ENCODE measurements at places on chromosomes 5 and 9. TPM values are rescaled to one million over a fixed set of nuclear protein-coding genes. Genes with fewer than 3 reads are reported as not detected.

Gene MINAR2
- not detected for total RNA-seq

Gene BARHL1
- not detected for total RNA-seq

Gene FAM221B
- not detected for total RNA-seq

Gene LOX
- total RNA-seq, result 33.4 TPM

Gene GNA14
- total RNA-seq, result 0.26 TPM

Gene PCDHB14
- total RNA-seq, result 0.77 TPM

Gene TRMO
- 16.4 TPM for total RNA-seq

- DNase-seq, result no peak
- H3K4me1 ChIP-seq, result no peaks in the 10 kb centered on the region
- no peak overlapping the region for H3K27ac ChIP-seq
Measured at GRCh38 chr9:127093319-127094020, 29.0 kb downstream of the ANGPTL2 start.

DNA sequence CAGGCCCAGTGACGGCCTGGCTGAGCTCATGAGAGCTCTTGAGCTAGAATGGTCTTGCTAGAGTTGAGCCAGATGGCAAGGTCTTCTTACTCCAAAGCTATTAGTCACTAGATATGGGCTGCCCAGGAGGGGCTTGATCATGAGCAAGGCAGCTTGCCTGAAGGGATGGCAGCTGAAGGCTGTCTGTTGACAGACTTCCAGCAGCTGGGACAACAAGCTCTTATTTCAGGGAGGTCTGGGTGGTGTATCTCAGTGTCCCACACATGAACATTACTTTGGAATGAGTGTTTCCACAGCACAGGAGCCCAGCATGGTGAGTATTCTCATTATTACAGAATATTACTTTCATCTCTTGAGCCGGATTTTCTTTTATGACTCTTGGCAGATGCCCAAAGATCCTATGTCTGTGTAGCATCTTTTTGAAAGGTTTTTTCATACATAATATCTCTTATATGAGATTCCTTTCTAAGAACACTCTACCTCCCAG lies 414.1 kb downstream of the ARHGEF28 start:
- no peaks in the 10 kb centered on the region for H3K36me3 ChIP-seq
- H3K27me3 ChIP-seq, result no peaks in the 10 kb centered on the region
- peak; percentile 96 for DNase-seq
- no peak overlapping the region for H3K4me3 ChIP-seq

GRCh38 chr9:100324594-100325200 lies 28.0 kb downstream of the TEX10 start:
- no peak overlapping the region for H3K4me3 ChIP-seq
- H3K27me3 ChIP-seq, result no peaks in the 10 kb centered on the region
- DNase-seq, result peak; percentile 79
- no peak overlapping the region for H3K27ac ChIP-seq

GRCh38 chr9:75780185-75780584 lies 110.3 kb upstream of the PCSK5 start:
- H3K4me3 ChIP-seq, result no peak overlapping the region
- no peak for DNase-seq
- no peak overlapping the region for H3K27ac ChIP-seq

GRCh38 chr5:170475294-170476000 lies 28.4 kb upstream of the KCNIP1 start:
- H3K4me1 ChIP-seq, result no peaks in the 10 kb centered on the region
- H3K36me3 ChIP-seq, result no peaks in the 10 kb centered on the region
- H3K27ac ChIP-seq, result no peak overlapping the region
- H3K27me3 ChIP-seq, result no peaks in the 10 kb centered on the region
- DNase-seq, result no peak

GRCh38 chr9:136437839-136438547 lies 1.7 kb downstream of the INPP5E start:
- H3K4me1 ChIP-seq, result peaks cover 13% of the 10 kb centered on the region
- peaks cover 23% of the 10 kb centered on the region for H3K36me3 ChIP-seq
- H3K4me3 ChIP-seq, result peak overlapping the region; percentile 83

GRCh38 chr5:32116574-32117313 lies 57.4 kb downstream of the GOLPH3 start:
- H3K36me3 ChIP-seq, result peaks cover 10% of the 10 kb centered on the region
- no peak overlapping the region for H3K27ac ChIP-seq
- H3K4me1 ChIP-seq, result no peaks in the 10 kb centered on the region
- DNase-seq, result peak; percentile 30
- no peaks in the 10 kb centered on the region for H3K27me3 ChIP-seq

GRCh38 chr5:82332064-82332855 lies 54.1 kb upstream of the RPS23 start:
- H3K36me3 ChIP-seq, result no peaks in the 10 kb centered on the region
- no peak overlapping the region for H3K4me3 ChIP-seq
- H3K4me1 ChIP-seq, result peaks cover 19% of the 10 kb centered on the region
- H3K27me3 ChIP-seq, result no peaks in the 10 kb centered on the region
- DNase-seq, result no peak

GRCh38 chr5:117776977-117777376 lies 1202.4 kb upstream of the SEMA6A start:
- H3K4me1 ChIP-seq, result no peaks in the 10 kb centered on the region
- H3K27ac ChIP-seq, result no peak overlapping the region
- DNase-seq, result no peak
- no peaks in the 10 kb centered on the region for H3K27me3 ChIP-seq
- no peak overlapping the region for H3K4me3 ChIP-seq

- no peaks in the 10 kb centered on the region for H3K4me1 ChIP-seq
- no peaks in the 10 kb centered on the region for H3K36me3 ChIP-seq
- H3K27me3 ChIP-seq, result peaks cover 50% of the 10 kb centered on the region
- H3K27ac ChIP-seq, result no peak overlapping the region
- no peak overlapping the region for H3K4me3 ChIP-seq
Measured at GRCh38 chr9:130267930-130268329, 2.4 kb downstream of the HMCN2 start.

DNA sequence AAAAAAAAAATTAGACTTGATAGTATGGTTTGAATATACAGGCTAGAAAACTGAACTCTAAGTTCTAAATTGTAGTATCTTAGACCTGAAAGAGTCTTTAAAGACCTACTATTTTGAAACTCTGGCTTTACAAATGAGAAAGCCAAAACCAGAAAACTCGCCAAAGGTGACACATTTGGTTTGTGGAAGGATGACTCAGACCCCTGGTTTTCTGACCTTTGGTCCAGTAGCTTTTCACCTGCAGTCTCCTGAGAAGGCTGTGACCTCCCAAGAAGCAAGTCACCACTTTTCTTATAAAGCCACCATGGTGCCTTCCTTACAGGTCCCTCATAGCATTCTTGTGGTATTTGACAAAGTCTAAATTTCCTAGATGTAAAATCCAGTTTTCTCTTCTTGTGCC lies 102.1 kb upstream of the CEP78 start:
- H3K27me3 ChIP-seq, result no peaks in the 10 kb centered on the region
- H3K27ac ChIP-seq, result no peak overlapping the region
- H3K36me3 ChIP-seq, result no peaks in the 10 kb centered on the region
- no peak for DNase-seq

DNA sequence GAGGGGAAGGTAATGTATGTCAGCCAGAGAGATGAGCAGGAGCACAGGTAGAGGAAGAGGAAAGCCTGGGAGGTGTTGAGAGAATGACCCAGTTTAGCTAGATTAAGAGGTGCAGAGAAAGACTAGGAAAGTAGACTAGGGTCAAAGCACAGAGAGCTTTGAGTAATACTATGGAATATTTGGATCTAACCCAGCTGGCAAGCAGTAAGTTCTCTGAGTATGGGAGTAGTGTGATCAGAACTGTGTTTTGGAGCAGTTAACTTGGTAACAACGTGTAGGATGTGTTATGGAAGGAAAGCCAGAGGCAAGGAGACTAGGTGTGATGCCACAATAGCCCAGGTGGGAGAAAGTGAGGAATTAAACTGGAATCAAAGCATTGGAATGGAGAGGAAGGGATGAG lies 84.9 kb upstream of the PTGER4 start:
- H3K36me3 ChIP-seq, result no peaks in the 10 kb centered on the region
- peak; percentile 44 for DNase-seq
- peaks cover 2% of the 10 kb centered on the region for H3K4me1 ChIP-seq
- H3K27me3 ChIP-seq, result no peaks in the 10 kb centered on the region

DNA sequence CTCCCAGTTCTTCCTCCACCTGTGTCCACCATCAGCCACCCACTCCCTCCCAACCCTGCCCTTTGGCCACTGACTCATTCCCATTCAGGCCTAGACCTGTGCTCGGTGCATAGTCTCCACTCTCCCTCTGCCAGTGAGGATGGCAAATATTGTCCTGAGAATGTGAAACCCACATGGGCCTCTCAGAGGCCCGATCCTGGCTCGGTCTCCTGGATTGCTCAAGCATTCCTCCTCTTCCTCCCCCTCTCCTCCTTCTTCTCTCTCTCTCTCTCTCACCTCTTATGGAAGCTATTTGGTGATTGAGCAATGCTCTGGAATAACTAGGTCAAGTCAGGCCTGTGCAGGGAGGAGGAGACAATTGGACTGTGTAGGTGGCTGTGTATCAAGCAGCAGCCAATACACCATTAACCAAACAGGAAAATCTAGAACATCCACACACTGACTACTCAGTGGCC lies 99.9 kb downstream of the KLF4 start:
- H3K4me3 ChIP-seq, result no peak overlapping the region
- no peaks in the 10 kb centered on the region for H3K4me1 ChIP-seq
- no peak overlapping the region for H3K27ac ChIP-seq
- H3K36me3 ChIP-seq, result no peaks in the 10 kb centered on the region
- H3K27me3 ChIP-seq, result peaks cover 4% of the 10 kb centered on the region
- DNase-seq, result peak; percentile 12

GRCh38 chr9:32218100-32218767 lies 166.2 kb upstream of the ACO1 start:
- H3K36me3 ChIP-seq, result no peaks in the 10 kb centered on the region
- no peaks in the 10 kb centered on the region for H3K4me1 ChIP-seq
- DNase-seq, result no peak
- H3K4me3 ChIP-seq, result no peak overlapping the region
- no peak overlapping the region for H3K27ac ChIP-seq
- H3K27me3 ChIP-seq, result no peaks in the 10 kb centered on the region

- H3K4me1 ChIP-seq, result no peaks in the 10 kb centered on the region
- H3K4me3 ChIP-seq, result no peak overlapping the region
- H3K27me3 ChIP-seq, result no peaks in the 10 kb centered on the region
- no peak for DNase-seq
- H3K36me3 ChIP-seq, result no peaks in the 10 kb centered on the region
Measured at GRCh38 chr9:102594241-102594640, 400.9 kb upstream of the CYLC2 start.

- H3K4me3 ChIP-seq, result no peak overlapping the region
- no peaks in the 10 kb centered on the region for H3K36me3 ChIP-seq
- H3K27ac ChIP-seq, result no peak overlapping the region
- no peaks in the 10 kb centered on the region for H3K4me1 ChIP-seq
- H3K27me3 ChIP-seq, result no peaks in the 10 kb centered on the region
Measured at GRCh38 chr5:170108266-170108785, 2.6 kb downstream of the FOXI1 start.

GRCh38 chr9:83649080-83649479 lies 26.1 kb downstream of the IDNK start:
- H3K27ac ChIP-seq, result no peak overlapping the region
- H3K27me3 ChIP-seq, result no peaks in the 10 kb centered on the region
- no peak overlapping the region for H3K4me3 ChIP-seq
- H3K4me1 ChIP-seq, result no peaks in the 10 kb centered on the region
- no peaks in the 10 kb centered on the region for H3K36me3 ChIP-seq
- peak; percentile 31 for DNase-seq

- H3K4me3 ChIP-seq, result no peak overlapping the region
- no peak for DNase-seq
- no peaks in the 10 kb centered on the region for H3K27me3 ChIP-seq
- H3K27ac ChIP-seq, result no peak overlapping the region
- no peaks in the 10 kb centered on the region for H3K4me1 ChIP-seq
- H3K36me3 ChIP-seq, result no peaks in the 10 kb centered on the region
Measured at GRCh38 chr5:116280149-116280803, 195.5 kb downstream of the COMMD10 start.

DNA sequence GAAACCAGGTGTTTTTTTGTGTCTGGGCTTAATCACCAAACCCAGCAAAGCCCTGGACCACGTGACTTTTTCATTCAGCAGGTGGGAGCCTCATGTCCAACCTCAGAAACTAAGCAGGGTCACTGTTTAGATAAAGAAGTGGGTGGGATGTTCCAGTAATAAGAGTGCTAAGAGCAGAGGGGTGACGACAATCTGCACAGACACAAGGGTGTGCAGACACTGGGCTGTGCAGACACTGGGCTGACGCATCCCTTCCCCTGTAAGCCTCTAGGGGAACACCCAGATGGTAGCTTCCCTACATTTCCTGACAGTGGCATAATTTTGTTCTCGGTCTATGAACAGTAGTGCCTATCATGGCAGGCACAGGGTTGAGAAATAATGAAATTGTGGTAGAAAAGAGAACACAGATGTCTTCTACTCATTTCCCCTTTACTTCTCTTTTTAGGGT lies 85.1 kb downstream of the SAXO1 start:
- H3K36me3 ChIP-seq, result no peaks in the 10 kb centered on the region
- no peak overlapping the region for H3K27ac ChIP-seq
- no peak overlapping the region for H3K4me3 ChIP-seq

DNA sequence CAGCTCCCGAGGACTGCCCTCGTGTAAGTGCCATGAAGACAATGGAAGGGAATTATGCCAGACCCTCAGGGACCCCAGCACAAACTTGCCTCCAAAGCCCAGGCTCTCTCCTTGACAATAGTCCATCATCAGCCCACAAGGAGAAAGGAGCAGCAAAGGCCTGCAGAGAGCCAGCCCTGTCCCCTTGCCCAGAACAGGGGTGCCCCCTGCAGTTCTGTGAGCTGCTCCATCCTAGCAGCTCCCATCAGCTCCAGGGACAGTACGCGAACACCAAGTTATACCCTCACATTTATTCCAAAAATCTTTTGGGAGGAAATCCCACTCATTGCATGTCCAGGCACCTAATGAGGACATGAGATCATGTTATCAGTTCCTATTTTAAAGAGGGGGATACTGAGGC lies 11.1 kb downstream of the BARX1 start:
- H3K4me3 ChIP-seq, result no peak overlapping the region
- peaks cover 40% of the 10 kb centered on the region for H3K27me3 ChIP-seq
- H3K27ac ChIP-seq, result no peak overlapping the region
- H3K36me3 ChIP-seq, result no peaks in the 10 kb centered on the region
- H3K4me1 ChIP-seq, result no peaks in the 10 kb centered on the region

GRCh38 chr5:80607832-80608231 lies 37.8 kb upstream of the ANKRD34B start:
- H3K4me3 ChIP-seq, result no peak overlapping the region
- H3K36me3 ChIP-seq, result no peaks in the 10 kb centered on the region
- no peak overlapping the region for H3K27ac ChIP-seq
- no peak for DNase-seq
- H3K4me1 ChIP-seq, result no peaks in the 10 kb centered on the region

All from fibroblast of lung (primary cell).